ENCODE measurements at places on chromosomes 5 and 9.
A peak's percentile ranks its signal among the peaks of the same experiment; 100 is the strongest.

GRCh38 chr5:92861531-92862285 is 719.3 kb downstream of the NR2F1-AS1 start:
- no peak for DNase-seq

DNA sequence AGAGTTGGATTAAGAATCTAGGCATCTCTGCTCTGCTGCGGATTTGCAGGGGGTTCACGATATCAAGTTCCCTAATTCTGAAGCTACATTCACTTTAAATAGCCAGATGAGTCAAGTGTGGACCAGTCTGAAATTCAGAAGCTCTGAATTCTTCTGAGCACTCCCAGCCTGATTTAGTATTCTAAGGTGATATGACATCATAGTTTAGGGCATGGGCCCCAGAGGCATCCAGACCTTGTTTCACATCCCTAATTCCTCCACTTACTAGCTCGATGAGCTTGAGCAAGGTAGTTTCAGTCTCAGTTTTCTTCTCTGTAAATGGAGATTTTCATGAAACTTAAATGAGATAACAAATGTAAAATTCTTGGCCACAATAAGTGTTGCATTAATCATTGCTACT is 65.2 kb downstream of the TMEM167A start:
- DNase-seq, result no peak

DNA sequence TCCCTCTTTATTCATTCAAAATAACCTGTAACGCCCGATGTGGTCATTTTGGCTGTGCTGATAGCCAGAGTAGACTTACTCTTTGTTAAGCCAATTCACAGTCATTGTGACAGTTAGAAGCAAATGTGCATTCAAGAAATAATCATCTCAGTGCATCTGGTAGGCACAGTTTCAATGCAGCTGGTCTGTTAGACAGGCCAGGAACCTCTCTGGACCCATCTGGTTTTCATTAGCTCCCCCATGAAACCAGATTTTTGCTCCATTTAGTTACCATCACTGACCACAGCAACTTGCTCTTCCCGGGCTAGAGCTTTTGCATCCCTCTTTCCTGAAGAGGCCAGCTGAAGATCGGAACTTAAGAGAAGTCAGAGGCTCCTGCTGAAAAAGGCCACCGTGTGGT is 284.2 kb downstream of the NSG2 start:
- no peak for DNase-seq

DNA sequence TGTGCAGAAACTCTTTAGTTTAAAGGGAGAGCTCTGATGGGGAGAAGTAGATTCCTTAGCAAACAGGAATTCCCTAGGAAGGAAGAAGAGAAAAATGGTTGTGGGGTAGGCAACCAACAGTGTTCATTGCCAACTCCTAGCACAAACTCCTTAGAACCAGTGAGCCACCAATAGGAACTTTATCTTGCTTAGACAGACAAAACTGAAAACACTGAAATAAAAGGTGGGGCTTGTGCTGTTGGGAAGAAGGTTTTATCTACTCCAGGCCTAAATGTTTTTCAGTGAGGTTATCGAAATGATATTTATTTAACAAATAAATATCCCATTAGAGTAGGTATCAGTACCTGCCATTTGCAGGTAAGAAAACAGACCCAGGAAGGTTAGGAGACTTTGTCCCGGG is 7.7 kb upstream of the GLRX start:
- DNase-seq, result no peak

GRCh38 chr9:128810873-128811272 is 7.4 kb upstream of the ENDOG start:
- no peak for DNase-seq

GRCh38 chr5:54861212-54861894 is 124.0 kb downstream of the ESM1 start:
- no peak for DNase-seq

GRCh38 chr5:38404667-38405276 is 146.4 kb downstream of the EGFLAM start:
- no peak for DNase-seq

GRCh38 chr9:131503626-131504465 is 1.1 kb downstream of the POMT1 start:
- DNase-seq, result peak; percentile 50

DNA sequence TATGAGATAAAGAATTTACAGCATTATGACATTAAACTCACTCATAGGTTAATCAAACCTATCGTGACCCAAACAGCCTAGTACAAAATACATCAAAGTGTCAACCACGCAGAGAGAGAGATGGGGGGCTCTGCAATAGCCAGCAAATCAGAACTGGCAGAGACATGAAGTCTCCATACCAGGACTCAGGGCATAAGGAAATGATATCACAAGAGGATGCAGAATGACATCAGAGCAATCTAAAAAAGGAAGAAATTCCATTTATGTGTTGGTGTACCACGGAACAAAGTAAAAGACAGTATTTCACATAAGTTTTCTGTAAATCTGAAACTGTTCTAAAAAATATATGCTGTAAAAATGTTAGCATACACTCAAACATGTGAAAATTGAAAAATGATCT is 24.6 kb downstream of the BICD2 start:
- DNase-seq, result no peak

DNA sequence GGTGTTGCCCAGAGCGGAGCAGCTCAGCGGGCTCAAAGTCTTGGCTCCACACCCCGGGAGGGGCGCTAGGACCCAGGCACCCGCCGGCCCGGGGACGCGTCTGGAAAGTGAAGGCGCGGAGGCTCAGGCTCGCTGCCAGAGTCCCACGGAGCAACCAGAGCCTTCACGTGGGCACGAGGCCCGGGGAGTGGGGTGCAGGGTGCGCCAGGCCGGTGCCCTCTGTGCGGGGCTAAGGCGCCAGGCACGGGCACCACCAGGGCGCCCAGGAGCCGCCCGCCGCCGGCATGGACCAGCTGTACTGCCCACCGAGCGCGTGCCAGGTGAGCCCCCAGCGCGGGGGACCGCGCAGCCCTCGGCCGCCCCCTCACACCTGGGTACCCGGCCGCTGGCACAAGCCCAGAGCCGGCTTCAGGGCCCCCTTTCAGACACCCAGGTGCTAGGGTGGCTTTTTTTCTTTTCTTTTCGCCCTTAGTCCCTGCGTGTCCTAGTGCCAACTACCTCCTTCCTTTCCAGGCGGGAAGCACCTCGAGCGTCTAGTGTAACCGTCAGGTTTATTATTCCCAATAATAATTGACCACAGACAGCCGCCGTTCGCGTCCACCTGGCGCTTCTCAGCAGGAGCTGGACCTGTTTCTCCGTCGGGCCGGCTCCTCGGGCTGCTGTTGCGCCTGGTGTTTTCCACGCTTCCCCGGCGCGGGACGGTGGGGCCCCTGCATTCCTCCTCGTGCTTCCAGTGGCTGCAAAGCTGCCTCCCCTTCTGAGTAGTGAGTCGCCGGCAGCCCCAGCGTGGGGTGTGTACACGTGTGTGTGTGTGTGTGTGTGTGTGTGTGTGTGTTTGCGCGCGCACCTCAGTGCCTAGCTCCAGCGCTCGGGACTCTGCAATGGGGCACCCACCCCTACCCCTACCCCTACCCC is 30.1 kb upstream of the PDE8B start:
- DNase-seq, result no peak

DNA sequence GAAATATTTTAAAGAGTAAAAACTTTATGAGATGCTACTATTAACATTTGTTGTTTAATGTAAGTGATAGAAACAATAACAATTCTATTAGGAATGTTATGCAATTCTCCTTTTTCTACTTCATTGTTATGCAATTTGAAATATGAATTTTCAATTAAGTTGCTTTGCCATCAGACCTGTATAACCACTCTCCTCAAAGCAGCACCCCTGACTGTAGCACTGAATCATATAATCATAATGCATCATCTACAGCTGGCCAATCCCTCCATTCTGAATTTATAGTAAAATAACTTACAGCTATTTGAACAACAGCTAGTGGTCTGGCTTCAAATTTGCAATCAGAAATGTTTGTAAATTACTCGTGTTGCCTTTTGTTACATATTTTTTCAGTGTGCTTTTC is 29.2 kb downstream of the FBXO4 start:
- DNase-seq, result no peak

- no peak for DNase-seq
Measured at GRCh38 chr5:79200573-79201183, 35.3 kb upstream of the JMY start.

- no peak for DNase-seq
Measured at GRCh38 chr5:163306421-163306820, 131.0 kb upstream of the CCNG1 start.

DNA sequence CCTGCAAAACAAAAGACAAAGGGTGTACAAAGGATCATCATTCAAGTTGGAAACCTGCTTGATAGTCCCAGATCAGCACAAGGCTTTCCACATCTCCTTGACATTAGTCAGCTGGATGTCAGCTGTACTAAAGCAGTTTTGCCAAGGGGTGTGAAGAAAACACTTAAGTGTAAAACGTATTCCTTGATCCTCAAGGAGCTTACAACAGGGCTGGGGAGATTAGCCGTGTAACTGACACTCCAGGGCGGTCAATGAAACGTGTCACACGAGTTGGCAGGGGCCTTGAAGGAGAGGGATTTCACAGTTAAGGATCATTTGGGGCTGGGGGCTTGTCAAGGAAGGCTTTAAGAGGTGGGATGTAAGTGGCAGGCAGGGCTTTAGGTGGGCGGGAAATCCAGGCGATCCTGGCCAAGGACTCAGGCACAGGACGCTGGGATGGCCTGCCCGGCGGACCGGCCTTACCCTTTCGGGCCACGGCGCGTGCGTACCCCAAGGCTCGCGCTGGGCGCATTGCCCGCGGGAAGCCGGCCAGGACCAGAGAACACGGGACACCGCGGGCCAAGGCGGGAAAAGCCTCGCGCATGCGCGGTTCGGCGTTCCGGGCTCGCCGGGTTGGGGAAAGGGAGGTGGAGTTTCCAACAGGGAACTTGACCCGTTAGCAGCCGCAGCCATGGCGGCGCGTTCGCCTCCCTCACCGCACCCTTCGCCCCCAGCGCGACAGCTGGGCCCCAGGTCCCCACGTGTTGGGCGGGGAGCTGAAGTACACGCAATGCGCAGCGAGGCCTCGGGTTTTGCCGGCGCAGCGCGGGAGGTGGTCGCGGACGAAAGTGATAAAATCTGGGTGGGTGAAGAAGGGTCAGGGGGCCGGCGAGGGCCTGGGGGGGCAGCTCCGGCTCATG is at the start of gene CNTLN:
CNTLN (plus strand) TSS at position 645 of the 899 bp plus-strand sequence; CDS start at position 671, 26 bp downstream.
- peak; percentile 74 for DNase-seq

GRCh38 chr5:41896230-41896629 is 7.9 kb upstream of the RIMOC1 start:
- DNase-seq, result no peak

GRCh38 chr9:94973451-94973941 is 247.0 kb downstream of the AOPEP start:
- no peak for DNase-seq

DNA sequence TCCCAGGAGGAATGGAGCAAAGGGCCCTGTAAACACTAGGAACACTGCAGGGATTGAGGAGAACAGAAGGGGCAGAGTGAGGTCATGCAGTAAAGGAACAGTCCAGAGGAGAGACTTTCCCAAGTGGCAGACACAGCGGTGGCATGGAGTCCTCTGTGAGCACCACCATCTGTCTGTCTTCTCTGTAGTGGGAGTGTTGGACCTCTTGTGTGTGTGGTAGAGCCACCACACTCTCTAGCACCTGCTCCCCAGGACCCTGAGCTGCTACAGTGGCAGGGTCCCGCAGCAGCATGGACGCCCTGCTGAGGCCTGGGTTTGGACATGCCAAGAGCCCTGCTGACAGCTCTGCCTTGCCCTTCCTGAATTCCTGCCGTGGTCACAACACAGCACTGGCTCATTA is 75.7 kb upstream of the LARP1 start:
- DNase-seq, result no peak

GRCh38 chr5:177557041-177557647 is 2.8 kb upstream of the FAM193B start:
- peak; percentile 41 for DNase-seq

GRCh38 chr5:155616779-155617392 is 603.3 kb downstream of the KIF4B start:
- DNase-seq, result peak; percentile 44

GRCh38 chr9:133429641-133430161 is 7.5 kb downstream of the ADAMTS13 start:
- no peak for DNase-seq

GRCh38 chr5:9474219-9475002 is 71.5 kb downstream of the SEMA5A start:
- DNase-seq, result no peak

DNA sequence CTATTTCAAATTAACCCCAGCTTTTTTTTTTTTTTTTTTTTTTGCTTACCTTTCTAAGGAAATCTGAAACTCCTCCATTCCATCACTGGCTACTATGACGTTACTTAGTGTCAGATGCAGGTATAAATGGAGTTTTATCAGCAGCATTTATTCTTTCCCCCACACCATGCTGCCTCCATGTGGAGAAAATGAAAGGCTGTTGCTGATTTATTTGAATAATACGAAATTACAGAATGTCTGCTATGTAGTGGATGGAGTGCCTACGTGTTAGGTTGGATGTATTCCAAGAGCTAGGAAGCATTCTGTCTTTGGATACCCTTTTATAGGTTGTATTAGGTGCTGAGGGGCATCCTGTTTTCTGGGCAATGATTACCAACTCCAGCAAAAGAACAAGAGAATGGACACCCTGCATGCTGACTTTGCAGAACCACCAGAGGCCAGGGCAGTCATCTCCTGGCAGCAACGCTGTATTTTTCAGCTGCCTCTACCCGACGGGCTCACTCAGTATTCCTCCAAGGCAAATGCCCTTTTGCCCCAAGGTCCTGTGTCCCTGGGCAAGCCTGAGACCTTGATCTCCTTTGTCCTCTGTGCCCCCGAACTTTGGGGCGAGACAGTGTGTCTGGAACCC is 199.5 kb downstream of the ALDH1A1 start:
- no peak for DNase-seq
